Airway epithelial cell (primary cell): ENCODE measurements at places on chromosomes 4 and X. TPM values are rescaled to one million over a fixed set of nuclear protein-coding genes. Genes with fewer than 3 reads are reported as not detected.

MAGED4 gene
- total RNA-seq: 3.1 and 6.6 TPM in 2 replicates

CXCL8 gene
- 23.4 and 37.9 TPM in 2 replicates for total RNA-seq

PPAT gene
- total RNA-seq: 14.1 and 17.0 TPM in 2 replicates

TLR3 gene
- total RNA-seq: 2.4 and 3.3 TPM in 2 replicates

TSPAN7 gene
- total RNA-seq: 2.1 and 3.4 TPM in 2 replicates

ARHGAP36 gene
- not detected in 2 replicates for total RNA-seq

GABRE gene
- 11.8 and 20.2 TPM in 2 replicates for total RNA-seq

SMIM43 gene
- 0.35 TPM in 1 of 2 replicates, not detected in the other for total RNA-seq

MMAA gene
- 2.0 and 5.4 TPM in 2 replicates for total RNA-seq

MEPE gene
- not detected in 2 replicates for total RNA-seq

FRMPD4 gene
- total RNA-seq: 0.14 TPM in 1 of 2 replicates, not detected in the other

PRSS12 gene
- 16.8 and 19.0 TPM in 2 replicates for total RNA-seq

NLGN3 gene
- total RNA-seq: 0.07 TPM in 1 of 2 replicates, not detected in the other

TEC gene
- total RNA-seq: 0.35 and 0.51 TPM in 2 replicates

MAGEB10 gene
- not detected in 2 replicates for total RNA-seq
